Stimulated activated CD4-positive, alpha-beta T cell treated with anti-CD3 and anti-CD28 coated beads, Interleukin-15, amount 100 ng/mL, for 24 hours (primary cell): ENCODE measurements at places on chromosomes 3 and 15.

- DNase-seq = no peak
These were observed 28.4 kb upstream of the SLC2A2 start for GRCh38 chr3:171054921-171055320.

GRCh38 chr3:49469037-49469935 lies 781 bp upstream of the DAG1 start:
- no peak for DNase-seq

- no peak for DNase-seq
These were observed 43.6 kb upstream of the CTSH start for GRCh38 chr15:78988361-78988911.

DNA sequence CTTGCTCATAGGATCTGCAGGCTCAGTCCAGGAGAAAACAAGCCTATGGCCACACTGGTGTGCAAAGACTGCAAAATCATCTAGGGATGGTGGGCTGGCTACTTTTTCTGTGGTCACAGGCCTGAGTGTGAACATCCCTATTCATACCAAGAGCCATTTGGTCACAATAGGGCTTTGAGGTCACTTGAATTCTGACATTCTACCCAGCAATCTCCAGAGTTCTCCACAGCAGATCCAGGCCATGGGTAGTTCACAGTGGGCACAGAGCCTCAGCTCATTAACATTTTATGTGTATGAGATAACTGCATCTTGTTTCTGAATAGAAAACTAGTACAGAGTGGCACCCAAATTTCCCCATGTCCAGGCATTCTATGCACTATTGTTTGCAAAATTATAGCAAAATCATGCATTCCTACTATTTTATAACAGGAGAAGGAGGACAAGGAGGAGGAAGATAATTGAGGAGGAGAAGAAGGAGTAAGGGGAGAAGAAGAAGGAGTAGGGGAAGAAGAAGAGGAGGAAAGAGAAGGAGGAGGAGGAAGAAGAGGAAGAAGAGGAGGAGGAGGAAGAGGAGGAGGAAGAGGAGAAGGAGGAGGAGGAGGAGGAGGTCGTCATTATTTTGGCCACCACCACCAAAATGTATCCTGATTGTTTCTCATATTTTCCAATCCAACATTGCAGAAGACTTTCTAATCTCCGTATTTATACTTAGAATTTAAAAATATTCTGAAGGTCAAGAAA lies 129.0 kb downstream of the SEMA6D start:
- no peak for DNase-seq

DNA sequence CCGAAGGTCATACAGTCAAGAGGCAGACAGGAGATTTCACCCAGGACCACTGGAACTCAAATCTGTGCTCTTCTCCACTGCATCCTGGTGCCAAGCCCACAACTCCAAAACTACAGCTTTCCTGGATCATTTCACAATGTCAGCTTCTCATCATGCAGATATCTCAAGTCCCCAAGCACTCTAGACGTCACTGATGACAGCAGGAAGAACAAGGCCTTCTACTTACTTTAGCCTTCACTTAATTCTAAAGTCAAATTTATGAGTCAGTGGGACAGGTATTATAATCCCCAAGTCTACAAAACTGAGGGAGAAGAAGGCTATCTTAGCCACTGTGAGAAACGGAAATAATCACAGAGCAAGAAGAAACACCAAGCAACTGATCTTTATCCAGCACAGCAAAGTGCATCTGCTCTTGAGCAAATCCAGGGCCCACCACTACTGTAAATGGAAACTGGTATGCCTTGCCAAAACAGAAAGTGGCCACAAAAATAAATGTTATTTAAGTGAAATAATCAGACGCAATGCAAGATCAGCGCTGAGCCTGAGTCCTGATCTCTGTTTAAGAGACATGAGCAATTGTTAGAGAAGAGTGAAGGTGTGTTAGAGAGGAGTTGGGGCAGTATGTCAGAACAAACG lies 928 bp downstream of the RAD18 start:
- DNase-seq = no peak

- DNase-seq = no peak
These were observed 35.4 kb upstream of the SUCLG2 start for GRCh38 chr3:67689806-67690205.

- DNase-seq = no peak
These were observed 79.8 kb upstream of the PFN2 start for GRCh38 chr3:150050510-150050909.

DNA sequence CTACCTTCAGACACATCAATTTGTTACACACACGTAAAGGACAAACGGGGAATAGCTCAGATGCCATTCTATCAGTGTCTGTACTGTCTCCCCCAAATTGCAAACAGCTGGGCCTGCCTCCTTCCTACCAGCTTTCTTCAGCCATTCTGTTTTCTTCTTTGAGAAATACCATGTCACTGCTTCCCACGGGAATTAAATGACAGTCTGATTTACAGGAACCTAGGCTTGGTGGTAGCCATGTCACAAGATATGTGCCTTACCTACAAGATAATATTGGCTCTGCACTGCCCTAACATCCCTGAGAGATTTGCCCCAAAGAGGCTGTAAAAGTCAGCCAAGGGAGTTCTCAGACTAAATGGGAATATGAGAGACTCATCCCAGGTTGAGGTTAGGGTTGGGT lies 308.3 kb downstream of the LRTM1 start:
- DNase-seq = no peak

- DNase-seq = no peak
These were observed 78.5 kb downstream of the GHSR start for GRCh38 chr3:172369590-172370259.
